ENCODE measurements at places on chromosomes 5 and 9.
A peak's percentile ranks its signal among the peaks of the same experiment; 100 is the strongest.

DNA sequence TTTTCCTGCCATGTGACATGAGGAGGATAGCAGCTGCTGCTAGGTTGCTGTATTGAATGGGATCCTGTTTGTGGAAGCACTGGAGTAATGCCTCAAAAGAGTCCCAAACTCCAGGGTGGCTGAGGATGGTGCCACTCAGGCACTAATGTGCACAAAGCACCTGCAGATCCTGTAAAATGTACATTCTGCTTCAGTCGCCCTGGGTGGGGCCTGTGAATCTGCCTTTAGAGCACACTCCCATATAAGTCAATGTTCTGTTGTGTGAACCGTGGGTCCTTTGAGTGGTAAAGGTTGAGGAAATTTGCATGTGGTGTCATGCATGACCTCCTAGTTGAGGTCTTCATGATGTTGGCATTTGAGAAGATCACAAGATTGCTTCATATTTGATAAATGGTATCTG, 31.6 kb upstream of the ANKRD18A start:
- no peak overlapping the region for H3K27ac ChIP-seq
- no peak for DNase-seq
- no peak overlapping the region for H3K4me3 ChIP-seq
- no peaks in the 10 kb centered on the region for H3K4me1 ChIP-seq
- H3K36me3 ChIP-seq, result no peaks in the 10 kb centered on the region
- H3K27me3 ChIP-seq, result peaks cover 6% of the 10 kb centered on the region

- peaks cover 2% of the 10 kb centered on the region for H3K4me1 ChIP-seq
- H3K27me3 ChIP-seq, result peaks cover 7% of the 10 kb centered on the region
Observed at GRCh38 chr5:170145462-170145861, 39.8 kb downstream of the FOXI1 start.

GRCh38 chr5:169988206-169988605, 7.9 kb upstream of the INSYN2B start:
- H3K4me1 ChIP-seq, result peaks cover 3% of the 10 kb centered on the region
- no peak overlapping the region for H3K4me3 ChIP-seq
- peaks cover 46% of the 10 kb centered on the region for H3K36me3 ChIP-seq
- no peak overlapping the region for H3K27ac ChIP-seq
- DNase-seq, result no peak

DNA sequence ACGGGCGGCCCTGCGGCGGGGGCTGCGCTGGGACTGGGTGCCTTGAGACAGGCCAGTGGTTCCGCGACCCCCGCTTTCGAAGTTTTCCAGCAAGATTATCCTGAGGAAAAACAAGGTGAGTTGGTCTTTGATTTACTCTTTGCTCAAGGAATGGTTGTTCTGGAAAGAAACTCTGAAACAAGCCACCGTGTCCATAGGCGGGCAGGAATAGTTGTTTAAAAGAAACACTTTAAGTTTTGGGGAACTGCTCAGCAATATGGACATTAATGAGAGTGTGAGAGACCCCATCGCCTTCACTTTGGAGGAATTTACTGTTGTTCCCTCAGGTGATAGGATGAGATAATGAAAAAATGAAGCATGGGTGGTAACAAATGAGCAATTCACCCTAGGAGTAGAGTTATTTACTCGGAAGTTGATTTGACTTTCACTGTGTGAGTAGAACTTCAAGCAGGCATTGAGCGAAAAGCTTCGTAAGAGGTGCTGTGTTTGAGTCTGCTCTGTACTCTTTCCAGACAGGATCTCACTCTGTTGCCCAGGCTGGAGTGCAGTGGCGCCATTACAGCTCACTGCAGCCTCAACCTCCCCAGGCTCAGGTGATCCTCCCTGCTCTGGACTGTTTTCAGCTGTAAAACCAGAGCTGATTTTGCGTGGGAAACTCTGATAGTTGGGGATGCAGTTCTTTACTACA, 1.1 kb downstream of the DMRTA1 start:
- peaks cover 63% of the 10 kb centered on the region for H3K27me3 ChIP-seq
- no peaks in the 10 kb centered on the region for H3K36me3 ChIP-seq
- DNase-seq, result no peak
- peaks cover 2% of the 10 kb centered on the region for H3K4me1 ChIP-seq

DNA sequence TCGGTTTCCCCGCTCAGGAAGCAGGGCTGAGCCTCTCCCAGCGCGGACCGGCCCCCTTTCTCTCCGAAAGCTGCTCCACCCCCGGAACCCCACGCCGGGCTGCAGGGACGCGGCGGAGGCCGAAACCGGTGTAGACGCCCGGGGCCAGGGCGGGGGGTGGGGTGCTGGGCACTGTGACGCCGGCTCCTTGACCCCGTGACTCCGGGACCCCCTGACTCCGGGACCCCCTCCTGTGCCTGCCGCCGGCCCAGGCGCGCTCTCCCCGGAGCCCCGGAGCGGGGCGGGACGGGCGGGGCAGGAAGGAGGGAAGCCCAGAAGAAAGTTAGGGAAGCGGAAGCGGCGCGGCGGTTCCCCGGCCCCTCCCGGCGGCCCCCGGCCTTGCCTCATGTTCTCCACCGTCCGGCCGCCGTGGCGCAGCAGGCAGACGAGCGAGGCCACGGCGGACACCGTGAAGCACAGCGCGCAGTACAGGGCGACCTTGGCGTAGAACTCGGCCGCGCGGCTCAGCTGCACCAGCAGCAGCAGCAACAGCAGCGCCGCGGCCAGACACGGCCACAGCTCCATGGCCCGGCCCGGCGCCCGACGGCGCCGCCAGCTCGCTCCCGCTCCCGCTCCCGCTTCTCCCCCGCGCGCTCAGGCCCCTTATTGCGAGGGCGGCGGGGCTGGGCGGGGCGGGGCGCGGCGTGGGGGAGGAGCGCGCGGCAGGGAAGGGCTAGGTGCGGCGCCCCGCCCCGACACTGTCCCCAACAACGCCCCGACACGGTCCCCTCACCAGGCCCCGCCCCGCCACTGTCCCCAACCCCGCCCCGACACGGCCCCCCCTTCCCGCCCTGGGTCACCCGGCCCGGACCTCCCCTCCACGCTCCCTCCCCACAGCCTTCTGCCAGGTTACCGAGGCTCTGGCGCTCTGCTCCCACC, at the start of gene AGPAT2:
Gene AGPAT2 (minus strand): TSS at position 664 of the 918 bp plus-strand sequence. CDS start 100 bp downstream, at position 564.
- no peaks in the 10 kb centered on the region for H3K27me3 ChIP-seq
- peaks cover 5% of the 10 kb centered on the region for H3K4me1 ChIP-seq
- no peaks in the 10 kb centered on the region for H3K36me3 ChIP-seq
- peak within 1 kb of the TSS; percentile 80 for H3K27ac ChIP-seq
- H3K4me3 ChIP-seq, result peak within 1 kb of the TSS; percentile 87

DNA sequence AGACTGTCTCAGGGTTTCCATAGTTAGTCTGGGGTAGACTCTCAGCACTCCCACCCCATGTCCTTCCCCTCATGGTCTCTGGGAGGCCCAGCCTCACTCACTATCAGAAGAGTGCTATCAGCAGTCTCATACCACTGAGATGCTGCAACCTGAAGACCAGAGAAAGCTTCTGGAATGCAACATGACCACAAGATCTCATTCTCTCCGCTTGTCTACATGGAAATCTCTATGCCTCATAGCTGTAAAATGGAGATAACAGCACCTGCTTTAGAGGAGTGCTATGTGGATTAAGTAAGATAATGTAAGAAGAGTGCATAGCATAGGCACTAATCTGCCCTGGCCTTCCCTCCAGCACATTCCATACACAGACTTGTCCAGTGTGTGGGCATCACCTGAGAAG, 47.0 kb upstream of the ZNF169 start:
- DNase-seq, result no peak
- H3K27me3 ChIP-seq, result peaks cover 8% of the 10 kb centered on the region
- no peak overlapping the region for H3K4me3 ChIP-seq
- H3K27ac ChIP-seq, result no peak overlapping the region

DNA sequence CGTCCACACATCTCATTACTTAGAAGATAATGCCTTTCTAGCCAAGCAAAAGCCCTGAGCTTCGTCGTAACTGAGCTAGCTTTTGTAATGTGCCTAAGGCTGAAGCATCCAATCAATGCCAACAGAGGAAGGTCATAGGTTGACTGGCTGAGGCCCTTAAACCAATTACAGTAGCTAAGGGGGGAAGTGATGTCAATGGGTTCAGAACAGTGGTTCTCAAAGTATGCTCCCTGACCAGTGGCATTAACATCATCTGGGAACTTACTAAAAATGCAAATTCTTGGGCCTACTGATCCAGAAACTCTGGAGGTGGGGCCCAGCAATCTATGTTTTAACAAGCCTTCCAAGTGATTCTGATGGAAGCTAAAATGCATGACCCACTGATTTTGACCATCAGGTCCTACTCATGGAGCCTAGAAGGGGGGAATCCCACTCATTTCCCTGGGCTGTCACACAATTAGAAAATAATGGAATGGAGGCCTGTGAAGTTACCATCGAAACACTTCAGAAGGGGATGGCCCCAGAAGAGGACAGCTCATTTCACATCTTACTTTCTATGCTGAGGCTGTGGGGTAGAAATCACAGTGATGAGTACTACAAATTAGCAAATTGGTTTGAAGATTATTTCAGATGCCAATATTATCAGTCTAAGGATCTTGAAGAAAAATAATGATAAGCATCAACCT, 4.8 kb upstream of the VLDLR start:
- no peak overlapping the region for H3K4me3 ChIP-seq
- H3K36me3 ChIP-seq, result peaks cover 4% of the 10 kb centered on the region
- DNase-seq, result no peak
- H3K27ac ChIP-seq, result no peak overlapping the region

GRCh38 chr9:77435277-77435676, 212.8 kb downstream of the GNA14 start:
- no peak overlapping the region for H3K4me3 ChIP-seq
- peaks cover 3% of the 10 kb centered on the region for H3K27me3 ChIP-seq
- H3K27ac ChIP-seq, result no peak overlapping the region
- peaks cover 3% of the 10 kb centered on the region for H3K4me1 ChIP-seq
- no peak for DNase-seq

DNA sequence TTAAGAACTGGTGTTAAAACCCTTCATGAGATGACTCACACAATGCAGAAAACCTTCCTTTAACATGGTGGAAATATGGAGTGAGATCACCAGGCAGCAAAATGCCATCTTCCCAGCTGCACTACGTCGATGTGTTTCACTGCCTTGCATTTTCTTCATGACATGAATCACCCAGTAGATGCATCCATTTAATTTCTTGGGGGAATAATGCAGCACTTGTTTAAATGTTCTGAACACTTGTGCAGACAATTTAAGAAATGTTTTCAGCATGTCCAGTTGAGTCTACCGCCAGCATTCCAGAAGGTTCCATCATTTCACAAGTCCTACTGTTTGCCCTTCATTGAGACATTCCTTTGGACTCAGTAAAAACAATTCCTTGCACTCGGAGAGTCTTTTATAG, 81.6 kb downstream of the ADAMTS16 start:
- no peaks in the 10 kb centered on the region for H3K36me3 ChIP-seq
- no peak for DNase-seq
- no peaks in the 10 kb centered on the region for H3K4me1 ChIP-seq
- H3K27ac ChIP-seq, result no peak overlapping the region
- no peaks in the 10 kb centered on the region for H3K27me3 ChIP-seq
- H3K4me3 ChIP-seq, result no peak overlapping the region

DNA sequence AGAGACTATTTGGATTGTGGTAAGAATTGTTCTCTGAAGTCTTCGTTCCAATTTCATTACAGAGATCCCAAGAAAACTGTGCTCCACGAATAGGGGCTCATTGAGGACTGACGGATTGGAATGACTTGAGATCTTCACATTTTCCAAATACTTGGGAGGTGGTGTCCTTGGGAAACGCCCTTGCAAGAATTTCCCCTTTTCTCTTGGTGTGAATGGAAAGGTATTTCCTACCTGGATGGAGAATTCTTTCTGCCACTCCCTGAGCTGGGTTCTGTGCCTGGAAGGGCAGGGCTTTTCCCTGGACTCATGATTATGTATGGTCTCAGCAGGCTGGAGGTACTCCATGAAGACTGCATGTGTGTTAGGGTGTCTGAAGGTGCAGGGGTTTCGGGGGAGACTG, 53.9 kb downstream of the SNX18 start:
- no peak overlapping the region for H3K4me3 ChIP-seq
- no peak for DNase-seq
- H3K36me3 ChIP-seq, result no peaks in the 10 kb centered on the region
- peaks cover 8% of the 10 kb centered on the region for H3K4me1 ChIP-seq
- H3K27ac ChIP-seq, result no peak overlapping the region
- no peaks in the 10 kb centered on the region for H3K27me3 ChIP-seq

DNA sequence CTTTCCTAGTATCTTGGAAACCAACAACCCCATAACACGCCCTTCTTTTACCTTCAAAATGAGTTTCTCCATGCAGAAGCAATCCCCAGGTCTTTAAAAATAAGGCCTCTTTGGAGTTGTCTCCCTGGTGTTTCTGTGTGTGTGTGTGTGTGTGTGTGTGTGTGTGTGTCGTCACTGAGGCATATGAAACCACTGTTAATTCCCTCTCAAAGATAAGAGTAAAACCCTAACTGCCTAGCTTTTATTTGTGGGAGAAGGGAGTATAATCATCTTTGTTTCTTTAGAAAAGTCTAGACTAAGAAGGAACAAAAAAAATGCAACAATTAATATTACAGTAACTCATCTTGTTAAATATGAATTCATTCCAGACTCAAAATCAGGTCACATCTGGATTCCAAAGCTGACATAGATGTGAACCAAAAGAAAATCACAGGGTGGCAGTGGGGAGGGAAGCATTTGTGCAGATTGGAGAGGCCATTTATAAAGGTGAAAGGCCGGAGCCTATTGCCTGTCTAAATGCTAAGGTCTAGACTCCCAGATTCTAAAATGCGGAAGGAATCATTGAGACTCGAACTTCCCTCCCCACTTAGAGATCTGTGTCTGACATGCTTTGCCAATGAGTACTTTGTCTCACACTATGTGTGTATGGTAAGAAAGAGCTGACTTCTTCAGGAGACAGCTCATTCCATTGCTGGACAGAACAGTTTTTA, 91.4 kb downstream of the ZNF366 start:
- H3K27me3 ChIP-seq, result peaks cover 7% of the 10 kb centered on the region
- no peak for DNase-seq
- no peaks in the 10 kb centered on the region for H3K36me3 ChIP-seq
- H3K4me1 ChIP-seq, result no peaks in the 10 kb centered on the region
- no peak overlapping the region for H3K27ac ChIP-seq

DNA sequence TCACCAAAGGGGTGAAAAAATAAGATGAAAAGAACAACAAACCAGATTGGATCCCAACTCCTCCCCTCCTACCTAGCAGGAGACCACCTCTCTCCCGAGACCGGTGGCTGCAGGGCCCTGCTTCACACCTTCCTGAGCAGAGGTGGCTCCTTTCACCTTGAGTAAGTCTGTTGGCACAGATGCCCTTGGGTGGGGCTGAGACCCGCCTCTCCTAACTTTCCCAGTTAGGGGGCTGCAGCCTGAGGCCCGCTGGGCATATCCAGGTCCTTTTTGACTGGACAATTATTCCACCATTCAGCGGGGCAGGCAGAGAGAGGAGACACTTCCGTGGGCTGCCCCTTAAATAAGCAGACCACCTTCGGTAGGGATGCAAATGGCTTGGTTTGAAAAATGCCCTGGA, 1.3 kb downstream of the SLC25A48 start:
- no peak for DNase-seq
- H3K36me3 ChIP-seq, result no peaks in the 10 kb centered on the region
- H3K4me3 ChIP-seq, result no peak overlapping the region
- no peak overlapping the region for H3K27ac ChIP-seq
- peaks cover 27% of the 10 kb centered on the region for H3K27me3 ChIP-seq

- no peaks in the 10 kb centered on the region for H3K36me3 ChIP-seq
- no peak for DNase-seq
- H3K4me1 ChIP-seq, result no peaks in the 10 kb centered on the region
- H3K4me3 ChIP-seq, result no peak overlapping the region
- H3K27ac ChIP-seq, result no peak overlapping the region
- H3K27me3 ChIP-seq, result no peaks in the 10 kb centered on the region
Observed at GRCh38 chr5:13339093-13339492, 605.4 kb downstream of the DNAH5 start.
